ENCODE measurements at places on chromosomes 7 and 10. TPM values are rescaled to one million over a fixed set of nuclear protein-coding genes. Genes with fewer than 3 reads are reported as not detected.

DNA sequence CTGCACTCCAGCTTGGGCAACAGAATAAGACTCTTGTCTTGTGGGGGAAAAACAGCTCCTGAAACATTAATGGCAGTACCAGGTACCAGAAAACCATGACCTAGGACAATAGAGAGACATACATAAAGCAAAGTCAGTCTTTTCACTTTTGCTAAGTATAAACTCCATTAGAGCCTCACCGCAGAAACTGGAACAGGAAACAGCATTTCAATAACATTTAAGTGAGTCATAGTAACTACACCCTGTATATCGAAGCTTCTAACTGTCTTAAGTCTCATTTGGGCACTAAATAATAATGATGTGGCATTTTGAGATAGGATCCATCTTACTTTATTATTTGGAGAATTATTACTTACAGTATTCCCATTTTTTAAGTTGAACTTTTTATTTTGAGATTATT lies 517.8 kb upstream of the CELF2 start:
- DNase-seq = no peak

- no peak for DNase-seq
These were observed 53.0 kb downstream of the KLRG2 start for GRCh38 chr7:139430443-139430842.

- DNase-seq = no peak
These were observed 146.3 kb downstream of the TRIL start for GRCh38 chr7:28811701-28812430.

DNA sequence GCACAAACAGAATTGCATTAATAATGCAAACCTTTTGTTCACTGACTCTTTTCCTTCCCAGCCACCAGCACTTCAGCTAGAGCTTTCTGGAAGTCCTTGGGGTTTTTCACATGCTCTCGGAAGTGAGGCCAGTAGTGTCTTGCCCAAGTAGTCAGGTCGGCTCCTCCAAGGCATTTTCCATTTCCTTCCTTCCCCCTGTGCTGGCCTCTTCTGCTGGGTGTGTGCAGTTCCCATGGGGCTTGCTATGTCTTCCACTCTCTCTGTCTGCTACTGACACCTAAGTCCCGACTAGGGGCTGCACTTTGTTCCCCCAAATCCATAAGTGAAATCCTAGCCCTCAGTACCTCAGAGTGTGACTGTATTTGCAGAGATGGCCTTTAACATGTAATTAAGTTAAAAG lies 175.6 kb upstream of the BMPER start:
- no peak for DNase-seq

DNA sequence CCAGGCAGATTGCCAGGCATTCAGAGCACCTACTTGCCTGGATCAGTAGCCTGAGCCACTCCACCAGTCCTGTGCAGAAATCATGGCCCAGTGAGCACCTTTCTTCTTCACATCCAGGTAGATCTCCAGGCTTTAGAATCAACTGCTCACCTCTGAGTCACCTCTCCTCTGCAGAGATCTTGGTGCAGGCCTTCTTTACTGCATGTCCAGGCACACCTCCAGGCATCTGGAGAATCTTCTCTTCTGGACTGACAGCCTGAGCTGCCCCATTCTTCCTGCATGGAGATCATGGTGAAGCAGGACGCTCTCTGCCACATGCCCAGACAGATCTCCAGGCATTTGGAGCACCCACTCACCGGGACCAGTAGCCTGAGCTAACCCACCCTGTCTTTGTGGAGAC lies 894.5 kb upstream of the MBL2 start:
- no peak for DNase-seq

- no peak for DNase-seq
These were observed 17.2 kb upstream of the NPFFR1 start for GRCh38 chr10:70300908-70301597.

GRCh38 chr7:69723663-69724062 lies 125.4 kb downstream of the AUTS2 start:
- peak; percentile 26 for DNase-seq

DNA sequence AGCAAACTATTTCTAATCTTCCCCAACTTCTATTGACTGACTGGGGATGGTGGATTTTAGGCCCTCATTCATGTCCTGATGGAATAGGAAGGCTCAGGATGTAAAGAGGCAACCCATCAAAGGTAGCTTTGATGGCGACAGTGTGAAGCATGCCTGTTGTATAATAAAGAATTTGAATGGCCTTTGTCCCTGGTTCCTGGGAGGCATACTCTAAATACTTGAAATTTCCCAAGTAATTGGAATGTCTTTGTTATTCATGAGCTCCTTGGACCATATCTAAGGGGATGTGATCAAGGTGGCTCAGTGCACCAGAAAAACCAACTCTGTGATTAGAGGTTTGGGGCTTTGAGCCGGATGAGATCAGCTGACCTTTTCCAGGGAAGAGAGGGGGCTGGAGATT lies 264.5 kb upstream of the NEBL start:
- DNase-seq = peak; percentile 23

DNA sequence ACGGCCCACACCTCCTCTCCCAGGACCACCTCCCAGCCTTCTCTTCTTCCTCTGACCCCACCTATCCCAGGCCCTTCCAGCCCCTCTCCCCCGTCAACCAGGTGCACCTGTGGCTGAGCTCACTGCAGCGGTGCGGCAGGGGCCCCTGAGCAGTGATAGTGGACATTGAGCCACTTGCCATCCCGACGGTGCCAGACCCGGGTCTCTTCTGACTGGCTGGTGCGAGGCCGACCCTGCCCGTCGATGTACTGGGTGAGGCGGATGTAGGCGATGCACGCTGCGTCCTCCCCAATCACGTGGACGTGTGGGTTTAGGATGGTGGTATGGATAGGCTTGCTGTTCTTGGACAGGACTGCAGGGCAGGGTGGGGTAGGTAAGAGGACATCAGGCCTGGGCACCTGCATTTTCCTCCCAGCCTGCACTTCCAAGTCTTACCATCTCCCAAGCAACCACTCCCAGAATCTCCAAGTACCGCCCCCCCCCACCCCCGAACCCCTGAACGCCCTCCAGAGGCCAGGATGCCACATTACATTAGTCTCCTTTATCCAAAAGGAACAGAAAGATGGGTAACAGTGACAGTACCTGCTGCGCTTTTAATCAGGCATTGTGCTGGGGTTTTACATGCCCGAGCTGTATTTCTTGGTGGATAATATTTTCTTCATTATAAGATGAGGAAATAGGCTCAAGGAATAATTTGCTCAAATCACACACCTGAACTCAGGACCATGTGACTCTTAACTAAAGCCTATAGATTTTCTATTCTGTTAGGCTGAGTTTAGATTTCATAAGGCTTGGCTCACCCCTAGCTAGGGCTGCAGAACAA lies 3.7 kb upstream of the NDST2 start:
- no peak for DNase-seq

DNA sequence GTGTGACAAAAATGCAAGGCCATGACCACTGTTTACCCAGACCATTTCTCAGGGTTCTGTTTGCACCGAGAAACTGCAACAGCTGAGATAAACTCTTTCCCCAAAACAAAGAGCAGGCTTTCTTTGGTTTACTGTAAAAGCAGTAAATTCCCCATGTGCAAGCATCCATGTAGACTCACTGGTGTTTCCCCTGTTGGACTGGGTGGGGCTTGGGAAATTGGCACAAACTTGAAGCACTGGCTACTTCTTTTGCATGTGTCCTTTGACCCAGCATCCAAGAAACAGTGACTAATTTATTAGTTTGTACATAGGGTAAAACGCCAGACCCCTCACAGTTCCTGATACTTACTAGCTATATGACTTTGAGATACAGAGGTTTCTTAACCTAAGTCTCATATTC lies 12.3 kb downstream of the IQUB start:
- peak; percentile 90 for DNase-seq

DNA sequence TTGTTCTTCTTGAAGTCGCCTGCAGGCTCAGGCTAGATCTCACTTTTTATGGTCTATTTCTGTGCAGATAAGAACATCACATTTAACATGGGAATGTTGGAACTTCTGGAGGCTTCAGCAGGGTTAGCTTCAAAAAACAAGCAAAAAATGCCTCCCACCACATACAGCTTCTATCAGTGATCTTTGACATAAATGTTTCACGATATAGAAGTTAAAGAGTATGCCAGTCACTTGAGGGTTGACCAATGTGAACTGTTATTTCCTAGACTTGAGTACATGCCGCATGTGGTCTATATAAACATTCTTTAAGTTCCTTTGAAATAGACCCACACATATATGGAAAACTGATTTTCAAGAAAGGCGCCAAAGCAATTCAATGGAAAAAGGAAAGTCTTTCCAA lies 219.2 kb upstream of the KLF14 start:
- DNase-seq = no peak

GRCh38 chr10:62745581-62745980 lies 58.9 kb upstream of the ADO start:
- DNase-seq = no peak

- no peak for DNase-seq
These were observed 925.1 kb upstream of the CELF2 start for GRCh38 chr10:10092581-10092980.

DNA sequence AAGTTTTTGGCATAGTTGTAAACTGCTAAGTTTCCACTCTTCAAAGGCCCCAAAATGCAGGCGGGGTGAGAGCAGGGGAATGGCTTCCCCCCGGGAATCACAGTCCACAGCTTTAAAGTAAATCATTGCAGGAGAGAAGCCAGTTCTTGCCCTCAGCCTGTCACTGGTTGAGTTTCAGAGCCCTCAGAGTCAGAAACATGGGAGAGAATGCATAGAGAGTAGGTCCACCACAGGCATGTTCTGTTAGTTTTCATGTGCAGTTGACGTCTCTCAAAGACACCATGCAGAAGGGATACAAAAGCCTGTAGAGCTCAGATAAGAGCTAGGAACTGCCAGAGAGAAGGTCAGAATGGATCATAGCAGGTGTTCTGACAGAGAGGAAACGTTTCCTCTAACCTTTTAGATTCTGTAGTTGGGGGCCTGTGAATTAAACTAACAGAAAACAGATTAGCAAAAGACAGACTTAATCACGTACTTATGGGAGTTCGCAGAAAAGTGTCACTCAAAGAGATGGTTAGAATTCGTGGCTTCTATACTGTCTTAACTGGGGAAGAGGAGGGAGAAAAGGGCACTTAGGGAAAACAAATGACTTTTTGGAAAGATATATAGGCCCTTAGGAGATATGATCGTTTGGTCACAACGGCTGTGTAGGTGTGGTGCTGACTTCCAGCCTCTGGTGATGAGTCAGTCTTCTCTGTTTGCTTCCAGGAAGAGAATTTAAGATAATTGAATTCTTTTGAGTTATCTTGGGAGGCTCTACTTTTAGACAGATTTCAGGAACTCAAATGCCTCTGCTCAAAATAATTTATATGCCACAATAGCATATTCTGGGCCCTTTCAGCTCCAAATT lies 48.0 kb upstream of the MSRB2 start:
- DNase-seq = no peak

GRCh38 chr10:12819071-12819470 lies 182.4 kb downstream of the CCDC3 start:
- no peak for DNase-seq

DNA sequence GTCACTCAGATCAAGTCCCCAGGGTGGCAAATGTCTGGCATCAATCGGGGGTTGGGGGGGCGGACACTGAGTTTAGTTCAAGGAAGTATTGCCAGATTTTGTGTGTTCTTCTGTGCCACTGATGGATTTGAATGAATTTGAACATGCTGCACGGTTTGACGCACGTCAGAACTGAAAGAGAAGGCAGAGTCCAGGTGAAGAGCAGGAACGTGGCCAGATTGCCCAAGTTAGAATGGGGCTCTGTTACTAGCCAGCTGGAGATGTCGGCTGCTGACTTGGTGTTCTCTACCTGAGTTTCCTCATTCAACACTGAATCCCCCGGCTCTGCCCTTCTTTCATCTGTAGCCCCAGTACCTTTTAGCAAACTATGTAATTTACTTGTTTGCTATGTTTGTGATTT lies 180.2 kb downstream of the PRKCQ start:
- DNase-seq = no peak

- DNase-seq = no peak
These were observed 518.0 kb downstream of the REEP3 start for GRCh38 chr10:64039198-64039597.

DNA sequence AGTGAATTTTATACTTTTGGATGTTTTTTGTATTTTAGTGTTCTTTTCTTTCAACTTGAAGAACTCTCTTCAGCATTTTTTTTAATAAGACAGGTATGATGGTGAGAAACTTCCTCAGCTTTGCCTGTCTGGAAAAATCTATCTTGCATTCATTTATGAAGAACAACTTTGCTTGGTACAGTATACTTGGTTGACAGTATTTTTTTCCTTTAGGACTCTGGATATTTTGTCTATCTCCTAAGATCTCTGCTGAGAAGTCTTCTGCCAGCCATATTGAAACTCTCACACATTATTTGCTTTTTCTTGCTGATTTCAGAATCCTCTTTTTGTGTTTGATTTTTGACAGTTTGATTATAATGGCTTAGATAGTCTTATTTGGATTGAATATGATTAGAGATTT lies 405.0 kb upstream of the GHITM start:
- DNase-seq = no peak

DNA sequence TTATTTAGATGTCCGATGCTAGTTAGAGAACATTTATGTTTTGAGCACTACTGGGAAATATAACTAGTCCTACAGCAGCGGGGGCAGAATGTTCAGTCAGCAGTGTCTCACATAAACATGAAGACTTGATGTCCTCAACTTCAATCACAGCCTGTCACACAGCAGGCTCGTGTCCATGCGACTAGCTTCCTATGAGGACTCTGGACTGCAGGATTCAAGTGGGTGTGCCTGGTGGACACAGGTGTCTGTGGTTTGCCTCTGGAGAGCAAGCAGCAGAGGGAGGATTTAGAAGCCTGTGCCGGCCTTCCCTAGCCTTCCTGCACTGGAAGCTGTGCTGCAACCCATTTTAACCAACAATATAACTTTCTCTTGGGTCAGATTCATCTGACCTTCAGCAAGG lies 30.0 kb upstream of the LANCL2 start:
- DNase-seq = no peak

- no peak for DNase-seq
These were observed 12.7 kb downstream of the ACADSB start for GRCh38 chr10:123021517-123021916.

- no peak for DNase-seq
These were observed 174.1 kb upstream of the YAE1 start for GRCh38 chr7:39392151-39392550.

LIPA gene
- total RNA-seq = 16.5 TPM

EN2 gene
- not detected for total RNA-seq

ADARB2 gene
- under 0.01 TPM for total RNA-seq

SPDYE2 gene
- total RNA-seq = not detected

TSPAN12 gene
- total RNA-seq = 6.7 TPM

AKR1D1 gene
- not detected for total RNA-seq

BMPER gene
- total RNA-seq = 0.29 TPM

KAZALD1 gene
- total RNA-seq = 4.5 TPM

IRF5 gene
- 8.5 TPM for total RNA-seq

DIP2C gene
- total RNA-seq = 10.1 TPM

HTRA1 gene
- 35.7 TPM for total RNA-seq

LRRN3 gene
- total RNA-seq = not detected
